RKO (cell line): ENCODE measurements at places on chromosomes 2 and 18.
A peak's percentile ranks its signal among the peaks of the same experiment; 100 is the strongest.

- DNase-seq: no peak
These were observed 339.2 kb upstream of the EPHA4 start for GRCh38 chr2:221911321-221911720.

- DNase-seq: peak; percentile 37
These were observed 31.8 kb downstream of the CREG2 start for GRCh38 chr2:101355401-101356054.

GRCh38 chr18:34399892-34400291, 175.2 kb upstream of the NOL4 start:
- DNase-seq: no peak

GRCh38 chr2:227033471-227034148, 130.4 kb downstream of the COL4A4 start:
- DNase-seq: peak; percentile 15

GRCh38 chr2:170218456-170218855, 40.5 kb downstream of the MYO3B start:
- DNase-seq: no peak

- no peak for DNase-seq
These were observed 65.0 kb downstream of the UGGT1 start for GRCh38 chr2:128155970-128156369.

DNA sequence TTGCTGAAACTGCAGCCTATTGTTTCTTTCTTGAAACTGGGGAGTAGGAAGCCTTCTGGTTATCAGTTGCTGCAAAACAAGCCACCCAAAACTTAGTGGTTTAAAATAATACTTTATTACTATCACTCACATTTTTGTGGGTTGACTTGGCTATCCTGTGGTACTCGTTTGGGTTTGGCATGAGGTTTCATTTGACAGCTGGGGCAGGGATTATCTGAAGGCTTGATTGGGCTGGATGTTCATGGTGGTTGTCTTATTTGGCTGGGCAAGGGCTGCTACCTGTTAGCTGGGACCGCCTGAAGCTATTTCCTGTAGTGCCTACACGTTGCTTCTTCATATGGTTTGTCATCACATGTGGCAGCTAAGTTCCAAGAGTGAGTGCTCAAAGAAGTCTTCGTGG, 122.3 kb downstream of the PLCL1 start:
- no peak for DNase-seq

GRCh38 chr18:56542476-56542875, 95.9 kb downstream of the TXNL1 start:
- DNase-seq: no peak

DNA sequence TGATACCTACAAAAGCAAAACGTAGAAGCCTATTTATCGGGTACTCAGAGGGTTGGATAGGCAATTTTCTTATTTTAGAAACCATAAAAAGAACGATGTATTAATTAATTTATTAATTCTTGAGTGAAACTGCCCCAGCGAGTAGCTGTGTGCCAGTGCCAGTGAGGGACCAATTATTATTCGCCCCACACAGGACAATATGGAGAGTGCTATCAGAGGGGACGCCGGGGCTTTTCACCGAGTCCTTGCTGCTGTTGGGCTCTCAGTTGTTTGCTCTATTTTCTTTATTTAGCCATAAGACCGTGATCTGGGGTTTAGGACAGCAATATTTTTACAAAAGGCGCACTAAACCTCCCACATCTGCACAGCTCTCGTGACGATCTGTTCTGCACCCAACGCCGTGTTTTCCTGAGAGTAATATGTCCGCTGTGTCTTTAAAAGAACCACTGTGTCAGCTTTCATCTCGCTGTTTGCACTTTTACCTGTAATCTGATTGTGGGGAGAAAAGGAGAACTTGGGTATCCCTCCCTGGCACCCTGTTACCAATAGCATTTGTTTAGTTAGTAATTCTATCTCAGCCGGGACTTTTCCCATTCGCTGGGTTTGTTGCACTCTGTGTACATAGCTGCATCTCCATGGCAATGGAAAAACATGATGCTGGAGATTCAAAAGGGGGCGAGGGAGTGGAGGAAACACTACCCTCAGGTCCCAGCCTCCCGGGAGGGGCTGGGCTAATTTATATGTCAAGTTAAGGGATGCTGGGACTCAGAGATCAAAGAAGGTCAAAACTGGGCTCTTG, 30.1 kb upstream of the ZNF516 start:
- DNase-seq: no peak

DNA sequence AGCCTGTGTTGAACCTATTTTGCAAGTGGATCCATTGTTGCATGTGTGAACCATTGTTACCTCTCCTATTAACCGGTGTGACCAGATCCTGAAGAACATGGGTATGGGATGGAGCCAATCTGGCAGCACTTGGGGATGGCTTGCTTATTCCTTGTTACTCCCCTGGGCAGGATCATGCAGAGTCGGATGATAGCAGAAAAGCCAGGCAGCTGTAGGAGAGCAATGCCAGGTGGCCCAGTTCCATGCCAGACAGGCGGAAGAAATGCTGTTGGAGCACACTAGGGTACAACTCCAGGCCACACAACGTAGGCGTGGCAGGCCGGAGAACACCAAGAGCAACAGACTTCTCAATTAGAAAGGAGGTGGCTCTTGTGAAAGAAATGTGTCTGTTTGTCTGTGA, 16.3 kb upstream of the MYO1B start:
- DNase-seq: no peak

- DNase-seq: no peak
These were observed 8.3 kb upstream of the YWHAQ start for GRCh38 chr2:9639000-9639602.

DNA sequence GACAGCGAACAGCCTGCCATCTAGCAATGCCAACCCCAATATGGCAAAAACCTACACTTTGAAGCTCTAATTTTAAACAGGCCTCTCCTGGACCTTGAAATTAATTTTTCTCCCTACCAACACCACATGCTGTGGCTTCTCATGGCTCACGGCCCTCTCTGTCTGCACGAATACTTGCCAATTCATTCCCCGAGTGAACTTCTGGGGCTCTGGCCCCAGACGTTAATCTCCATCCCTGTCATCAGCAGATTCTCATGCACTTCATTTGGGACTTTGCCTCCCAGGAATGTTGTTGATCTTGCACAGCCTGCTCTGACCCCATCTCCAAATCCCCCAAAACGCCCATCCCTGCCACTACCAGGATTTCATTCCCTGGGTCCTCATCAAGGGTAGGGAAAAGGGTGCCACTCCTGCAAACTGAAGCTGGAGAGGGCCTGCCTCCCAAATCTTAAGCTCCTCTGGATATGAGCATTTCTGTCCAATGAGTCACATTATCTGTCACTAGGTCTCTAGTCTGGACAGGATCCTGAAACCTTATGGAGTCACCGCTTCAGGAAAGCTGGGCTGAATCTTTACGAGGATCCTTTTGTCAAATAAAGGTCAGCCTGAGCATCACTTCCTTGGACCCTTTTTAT, 10.4 kb downstream of the FIGLA start:
- DNase-seq: peak; percentile 15

GRCh38 chr2:860259-860855, 90.3 kb upstream of the SNTG2 start:
- no peak for DNase-seq

- DNase-seq: peak; percentile 59
These were observed 254.8 kb upstream of the DSEL start for GRCh38 chr18:67771271-67771670.

GRCh38 chr2:239443666-239444567, 43.1 kb upstream of the HDAC4 start:
- DNase-seq: peak; percentile 26

GRCh38 chr2:64015898-64016297, 3.3 kb downstream of the VPS54 start:
- DNase-seq: peak; percentile 57

DNA sequence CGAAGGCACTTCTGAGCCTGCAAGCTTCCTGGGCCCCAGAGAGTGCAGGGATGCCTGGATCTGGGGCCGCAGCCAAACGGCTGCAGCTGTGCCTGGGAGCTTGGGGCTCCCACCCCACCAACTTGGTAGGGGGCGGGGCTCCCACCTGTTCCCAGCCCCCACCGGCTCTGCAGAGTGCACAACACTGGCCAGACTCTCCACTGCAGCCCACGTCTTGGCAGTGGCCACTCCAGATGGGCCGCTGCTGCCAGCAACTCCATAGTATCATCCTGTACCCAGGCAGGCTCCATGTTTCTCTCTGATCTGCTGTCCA, 9.9 kb downstream of the DYSF start:
- no peak for DNase-seq

DNA sequence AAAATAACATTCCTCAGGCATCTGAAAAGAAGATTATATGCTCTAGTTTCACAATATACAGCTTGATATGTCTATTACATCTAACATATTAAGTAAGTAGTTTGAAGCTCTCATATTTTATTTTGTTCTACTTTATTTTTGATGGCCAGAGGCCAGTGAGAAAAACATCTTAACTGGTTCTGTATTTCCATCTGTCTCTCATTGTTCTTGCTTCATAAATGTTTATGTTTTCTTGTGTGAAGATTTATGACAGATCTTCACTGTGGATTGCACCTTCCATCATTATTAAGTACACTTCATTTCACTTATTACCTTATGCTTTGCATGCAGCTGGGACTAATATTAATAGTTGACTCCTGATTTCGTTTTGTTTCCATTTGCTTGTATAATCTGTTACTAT, 511.2 kb downstream of the TSN start:
- DNase-seq: no peak

DNA sequence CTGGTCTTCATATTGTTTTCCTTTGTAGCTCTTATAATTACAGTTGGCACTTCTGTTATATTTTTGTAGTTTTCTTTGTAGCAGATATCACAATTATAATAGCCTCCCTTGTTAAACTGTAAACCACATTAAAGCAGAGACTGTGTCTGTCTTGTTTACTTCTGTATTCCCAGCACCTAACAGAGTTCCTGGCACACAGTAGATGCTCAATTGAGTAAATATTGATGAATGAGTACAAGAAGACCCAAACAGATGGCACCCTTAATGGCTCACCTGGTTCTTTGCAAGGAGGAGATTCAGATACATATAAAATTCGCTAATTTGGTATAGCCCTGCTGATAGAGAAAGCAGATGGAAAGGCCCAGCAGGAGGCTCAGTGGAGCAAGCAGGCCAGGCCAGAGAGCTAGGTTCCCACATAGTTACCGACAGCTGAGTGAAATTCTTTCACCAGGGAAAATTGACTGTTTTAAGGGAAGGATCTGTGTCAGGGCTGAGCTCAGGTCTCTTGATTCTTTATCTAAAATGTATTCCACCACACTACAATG, 120.1 kb downstream of the NUP35 start:
- no peak for DNase-seq

DNA sequence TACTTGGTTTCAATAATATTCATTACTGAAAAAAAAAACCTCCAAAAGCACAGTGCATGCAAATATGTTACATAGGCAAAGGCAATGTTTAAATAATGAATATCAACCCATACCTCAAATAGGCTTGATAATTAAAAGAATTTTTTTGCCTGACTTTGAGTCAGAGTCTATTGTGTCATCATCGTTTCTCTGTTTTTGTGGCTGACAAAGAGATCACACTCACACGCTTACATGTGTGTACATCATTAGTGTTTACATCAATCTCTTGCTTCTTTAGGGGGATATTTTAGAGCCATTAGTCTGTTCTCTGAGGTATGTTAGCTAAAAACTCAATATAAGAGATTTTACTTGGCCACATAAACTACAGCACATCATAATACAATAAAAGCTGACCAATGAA, 150.3 kb upstream of the MMADHC start:
- no peak for DNase-seq

- no peak for DNase-seq
These were observed 442.4 kb downstream of the EPHA4 start for GRCh38 chr2:221129657-221130056.

DNA sequence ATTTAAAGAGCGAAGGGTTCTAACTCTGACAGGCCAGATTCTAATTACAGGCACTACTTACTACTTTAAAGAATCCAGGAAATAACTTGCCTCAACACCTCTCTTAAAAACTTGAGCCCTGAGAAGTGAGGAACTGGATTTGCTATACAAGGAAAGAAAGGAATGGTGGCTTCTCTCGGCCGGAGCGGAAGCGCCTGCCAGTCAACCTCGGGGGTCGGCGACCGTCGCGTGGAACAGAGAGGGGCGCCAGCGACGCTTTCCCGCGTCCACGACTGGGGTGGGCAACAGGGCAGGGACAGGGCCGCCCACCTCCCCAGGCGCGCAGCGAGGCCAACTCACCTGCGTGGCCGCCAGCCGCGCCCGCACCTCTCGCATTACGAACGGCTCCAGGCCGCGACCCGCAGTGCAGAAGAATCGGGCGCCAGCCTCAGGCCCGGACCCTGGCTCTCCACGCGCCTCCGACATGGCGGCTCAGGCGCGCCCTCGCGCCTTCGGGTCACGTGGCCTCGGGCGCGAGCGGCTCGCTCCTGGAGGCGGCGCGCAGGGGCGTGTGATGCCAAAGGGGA, at the start of gene THUMPD2:
TSS of gene THUMPD2 (minus strand) at position 484 of the 566 bp plus-strand sequence. CDS start at position 465, 19 bp downstream.
- peak; percentile 78 for DNase-seq

DNA sequence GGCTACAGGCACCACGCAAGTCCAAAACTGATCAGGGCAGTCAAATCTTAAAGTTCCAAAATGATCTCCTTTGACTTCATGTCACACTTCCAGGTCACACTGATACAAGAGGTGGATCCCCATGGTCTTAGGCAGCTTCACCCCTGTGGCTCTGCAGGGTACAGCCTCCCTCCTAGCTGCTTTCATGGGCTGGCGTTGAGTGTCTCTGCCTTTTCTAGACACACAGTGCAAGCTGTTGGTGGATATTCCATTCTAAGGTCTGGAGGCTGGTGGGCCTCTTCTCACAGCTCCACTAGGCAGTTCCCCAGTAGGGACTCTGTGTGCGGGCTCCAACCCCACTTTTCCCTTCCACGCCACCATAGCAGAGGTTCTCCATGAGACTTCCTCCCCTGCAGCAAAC, 838.2 kb upstream of the CHAC2 start:
- DNase-seq: no peak

- DNase-seq: no peak
These were observed 63.7 kb downstream of the UXS1 start for GRCh38 chr2:106130251-106130998.

DNA sequence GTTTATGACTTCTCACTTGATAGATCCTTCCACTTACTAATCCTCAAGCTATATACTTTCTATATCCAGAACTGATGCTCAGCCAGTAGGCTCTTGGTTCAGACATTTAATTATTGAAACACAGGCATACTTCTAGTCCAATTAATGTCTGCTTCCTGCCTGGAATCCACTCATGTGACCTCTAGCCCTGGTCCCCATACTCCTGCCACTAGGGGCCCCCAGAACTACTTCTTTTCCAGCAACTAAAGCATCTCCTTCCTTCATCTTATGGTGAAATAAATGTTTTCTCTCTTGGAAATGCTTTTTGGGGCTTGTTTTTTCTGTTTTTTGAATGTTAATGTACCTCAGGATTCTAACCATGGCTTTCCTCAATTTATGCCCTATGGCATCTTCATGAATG, 527.6 kb downstream of the SATB2 start:
- peak; percentile 35 for DNase-seq
